ENCODE measurements at places on chromosomes 5 and 9. TPM values are rescaled to one million over a fixed set of nuclear protein-coding genes. Genes with fewer than 3 reads are reported as not detected.

Gene ZNF608
- total RNA-seq: not detected

Gene MACIR
- total RNA-seq: 5.6 TPM

Gene PTTG1
- 118 TPM for total RNA-seq

Gene RLN1
- total RNA-seq: 2.9 TPM

Gene MEIKIN
- 0.55 TPM for total RNA-seq

Gene CBY3
- total RNA-seq: 0.40 TPM

Gene ENTPD8
- total RNA-seq: not detected

DNA sequence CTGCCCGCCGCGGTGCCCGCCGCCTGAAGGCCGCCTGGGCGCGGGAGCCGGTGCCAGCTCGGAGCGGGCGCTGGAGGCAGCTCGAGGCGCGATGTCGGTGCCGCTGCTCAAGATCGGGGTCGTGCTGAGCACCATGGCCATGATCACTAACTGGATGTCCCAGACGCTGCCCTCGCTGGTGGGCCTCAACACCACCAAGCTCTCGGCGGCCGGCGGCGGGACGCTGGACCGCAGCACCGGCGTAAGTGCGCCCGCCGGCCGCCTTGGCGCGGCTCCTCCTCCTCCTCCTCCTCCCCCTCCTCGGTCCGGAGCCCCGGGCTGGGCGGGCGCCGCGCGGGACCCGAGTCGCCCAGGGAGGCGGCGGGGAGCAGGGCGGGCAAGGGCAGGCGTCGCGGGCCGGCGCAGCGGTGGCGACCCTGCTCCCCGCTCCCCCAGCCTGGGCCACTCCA lies 455 bp downstream of the OLFM1 start:
- no peak for DNase-seq

- DNase-seq: no peak
Measured at GRCh38 chr9:89922099-89922498, 317.3 kb downstream of the GADD45G start.

DNA sequence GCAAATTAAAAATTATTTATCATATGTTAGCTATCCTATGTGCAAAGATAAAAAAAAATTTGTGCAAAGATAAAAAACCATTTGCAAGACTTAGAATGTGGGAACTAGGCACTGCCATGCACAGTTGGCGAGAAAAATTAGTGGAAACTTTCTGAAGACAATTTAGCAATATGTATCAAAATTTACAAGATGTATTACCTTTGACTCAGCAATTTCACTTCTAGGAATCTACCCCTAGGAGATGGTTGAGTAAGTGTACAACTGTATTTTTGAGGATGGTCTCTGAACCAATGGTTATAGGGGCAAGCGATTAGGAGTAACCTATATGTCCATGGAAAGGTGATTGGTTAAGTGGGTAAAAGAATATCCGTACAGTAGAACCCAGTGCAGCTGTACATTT lies 88.9 kb downstream of the FGF1 start:
- no peak for DNase-seq

- no peak for DNase-seq
Measured at GRCh38 chr5:107598958-107599357, 71.8 kb downstream of the EFNA5 start.

DNA sequence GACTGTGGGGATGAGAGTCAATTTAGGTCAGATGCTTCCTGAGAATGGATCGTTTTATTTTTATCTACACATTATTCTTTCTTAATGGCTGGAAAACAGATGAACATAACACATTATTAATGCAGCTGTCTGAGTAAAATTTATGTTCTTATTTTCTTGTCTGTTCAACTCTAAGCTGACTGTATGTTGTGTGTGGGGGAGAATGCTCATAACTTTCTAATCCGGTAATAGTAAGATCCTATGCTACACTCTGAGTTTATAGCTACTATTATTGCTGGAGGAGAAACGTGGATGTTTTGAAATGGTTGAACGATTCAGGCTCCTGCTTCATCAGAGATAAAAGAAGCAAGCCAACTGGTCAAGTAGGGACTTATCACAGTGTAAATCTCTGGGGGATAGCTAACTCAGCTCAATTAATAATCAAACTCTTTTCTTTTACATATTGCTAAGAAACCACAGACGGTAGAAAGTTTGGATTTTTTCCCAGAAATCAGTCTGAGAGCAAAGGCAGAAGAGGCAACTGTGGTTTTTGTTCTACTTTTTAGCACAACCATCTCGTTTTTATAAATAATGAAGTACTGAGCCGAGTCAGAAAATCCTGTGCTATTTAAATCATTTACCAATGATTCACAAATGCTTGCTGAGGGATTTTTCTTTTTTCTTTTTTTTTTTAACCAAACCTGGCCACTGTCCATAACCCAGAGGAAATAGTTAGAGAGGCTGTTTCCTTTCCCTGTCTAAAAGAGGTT lies 265.0 kb upstream of the FAM174A start:
- no peak for DNase-seq

- no peak for DNase-seq
Measured at GRCh38 chr5:62299101-62299500, 6.9 kb upstream of the KIF2A start.

DNA sequence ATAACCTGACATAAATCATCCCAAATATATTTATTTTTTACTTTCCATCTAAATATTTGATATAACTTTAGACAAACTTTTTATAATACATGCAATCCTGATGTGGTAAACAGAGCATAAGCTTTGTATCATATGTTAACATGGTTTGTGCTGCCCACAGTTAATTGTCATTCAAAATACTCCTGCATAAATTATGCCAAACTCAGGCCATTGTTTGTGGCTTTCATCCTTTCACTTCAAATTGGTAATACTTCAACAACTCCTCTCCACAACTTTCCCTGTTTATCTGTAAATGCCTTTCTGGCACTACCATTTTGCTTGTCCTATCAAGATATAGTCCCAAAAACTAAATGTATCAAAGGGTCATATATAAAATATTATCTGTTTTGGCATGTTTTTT lies 586.7 kb downstream of the HINT1 start:
- no peak for DNase-seq

GRCh38 chr5:135379046-135379654 lies 19.9 kb downstream of the MACROH2A1 start:
- no peak for DNase-seq

GRCh38 chr9:128026773-128027541 lies 40.2 kb downstream of the NAIF1 start:
- DNase-seq: peak; percentile 64

DNA sequence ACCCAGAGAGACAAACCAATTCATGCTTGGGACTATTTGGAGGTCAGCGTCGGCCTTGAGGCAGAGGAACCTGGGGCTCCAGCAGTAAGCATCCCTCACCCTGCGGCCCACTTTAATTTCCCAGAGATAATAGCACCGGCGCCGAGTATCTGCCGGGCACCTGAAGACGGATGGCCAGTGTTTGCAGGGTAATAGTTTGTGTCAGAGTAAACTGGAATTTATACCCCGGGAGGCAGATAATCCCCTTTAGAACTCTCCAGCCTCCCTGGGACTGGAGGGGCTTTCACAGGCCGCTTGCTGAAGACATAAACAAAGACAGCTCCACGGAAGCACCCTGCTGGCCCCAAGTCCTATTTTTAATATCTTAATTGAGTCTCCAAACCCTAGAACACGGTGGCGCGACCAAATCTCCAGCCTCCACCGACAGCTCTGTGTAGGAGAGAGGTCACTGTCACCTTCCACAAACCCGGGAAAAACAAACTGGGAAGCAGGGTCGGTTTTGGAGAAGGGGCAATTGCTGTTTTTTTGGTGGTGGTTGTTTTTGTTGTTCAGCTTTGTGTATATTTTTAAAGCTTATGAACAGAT lies 17.4 kb upstream of the FCN1 start:
- no peak for DNase-seq

- DNase-seq: no peak
Measured at GRCh38 chr5:174410716-174411478, 313.5 kb upstream of the MSX2 start.

DNA sequence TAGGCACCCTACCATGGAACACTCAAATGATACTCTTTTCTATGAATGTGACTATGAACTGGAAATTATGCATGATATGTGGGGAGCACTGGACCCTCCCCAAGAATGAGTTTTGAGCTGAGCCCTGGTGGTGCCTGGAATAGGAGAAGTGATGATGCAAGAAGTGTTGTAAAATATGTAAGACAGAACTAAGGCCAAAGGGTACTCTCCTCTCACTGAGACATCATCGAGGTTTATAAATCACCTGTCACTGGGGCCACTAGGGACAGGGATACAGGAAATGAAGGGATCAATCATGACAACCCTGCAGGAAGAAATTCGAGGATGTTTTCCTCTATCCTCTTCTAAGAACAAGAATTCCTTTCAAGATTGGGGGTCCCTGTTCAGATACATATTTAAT lies 45.4 kb downstream of the PCSK1 start:
- no peak for DNase-seq

- DNase-seq: no peak
Measured at GRCh38 chr5:74352256-74352655, 288.3 kb downstream of the ENC1 start.

DNA sequence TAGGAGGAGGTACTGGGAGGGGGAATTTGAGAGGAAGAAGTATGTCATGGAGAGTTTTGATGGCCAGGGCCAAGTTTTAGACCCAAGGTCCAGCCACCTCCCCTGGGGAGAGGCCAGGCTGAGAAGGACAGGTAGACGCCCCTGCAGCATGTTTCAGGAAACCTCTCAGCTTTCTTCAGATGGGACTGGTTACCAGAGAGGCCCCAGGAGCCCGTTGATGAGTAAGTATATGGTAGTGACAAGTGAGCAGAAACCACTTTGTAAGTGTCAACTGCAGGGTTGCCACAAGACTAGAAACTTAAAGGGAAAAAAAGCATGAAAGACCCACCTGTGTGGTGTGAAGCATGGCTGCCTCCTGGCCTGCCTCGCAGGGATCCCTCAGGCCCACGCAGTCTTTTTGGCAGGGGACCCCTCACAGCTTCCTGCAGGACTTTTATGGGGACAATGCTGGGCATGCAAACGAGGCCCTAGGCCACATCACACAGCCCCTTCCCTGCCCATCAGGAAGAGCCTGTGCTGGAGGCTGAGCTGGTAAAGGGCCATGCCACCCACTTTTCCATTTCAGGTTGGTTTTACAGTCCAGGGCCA lies 255.9 kb downstream of the FSTL4 start:
- DNase-seq: no peak

- no peak for DNase-seq
Measured at GRCh38 chr5:79487251-79487650, 26.7 kb downstream of the HOMER1 start.

DNA sequence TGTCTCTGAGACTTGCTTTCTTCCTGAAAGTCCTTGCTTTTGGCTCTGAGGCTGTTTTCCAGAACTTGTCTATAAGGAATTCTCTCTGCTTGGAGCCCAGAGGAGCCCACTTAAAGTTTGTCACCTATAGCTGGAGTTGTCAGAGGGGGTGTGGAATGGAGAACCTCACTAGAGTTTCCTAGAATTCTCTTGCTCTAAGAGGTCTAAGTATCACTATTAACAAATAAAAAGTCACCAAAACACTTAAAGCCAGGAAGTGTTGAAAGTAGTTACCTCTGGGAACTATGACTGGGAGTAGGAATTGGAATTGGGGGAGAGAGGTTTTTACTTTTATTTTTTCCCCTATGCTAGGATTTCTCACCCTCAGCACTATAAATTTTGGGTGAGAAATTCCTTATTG lies 15.0 kb downstream of the SIT1 start:
- DNase-seq: no peak

- DNase-seq: no peak
Measured at GRCh38 chr5:116476897-116477537, 97.6 kb downstream of the SEMA6A start.

DNA sequence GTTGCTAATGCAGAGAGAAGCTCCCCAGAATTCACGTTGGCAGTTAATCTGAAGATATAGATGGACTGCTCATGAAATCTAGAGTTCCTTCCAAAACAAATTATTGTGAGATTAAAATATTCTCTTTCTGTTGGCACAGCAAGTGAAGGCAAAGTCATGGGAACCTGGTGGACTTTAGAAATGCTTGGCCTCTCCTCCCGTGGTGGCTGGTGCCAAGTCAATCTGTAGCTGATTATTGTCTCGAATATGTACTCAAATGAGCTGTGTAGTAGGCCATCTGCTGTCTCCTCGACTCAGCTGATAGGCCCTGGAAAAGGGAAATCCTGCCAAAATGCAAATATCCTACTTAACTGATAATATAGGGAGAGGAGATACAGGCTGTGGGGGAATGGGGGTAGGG lies 69.3 kb downstream of the DAPK1 start:
- no peak for DNase-seq

GRCh38 chr9:115694991-115695390 lies 458.6 kb upstream of the PAPPA start:
- DNase-seq: no peak

DNA sequence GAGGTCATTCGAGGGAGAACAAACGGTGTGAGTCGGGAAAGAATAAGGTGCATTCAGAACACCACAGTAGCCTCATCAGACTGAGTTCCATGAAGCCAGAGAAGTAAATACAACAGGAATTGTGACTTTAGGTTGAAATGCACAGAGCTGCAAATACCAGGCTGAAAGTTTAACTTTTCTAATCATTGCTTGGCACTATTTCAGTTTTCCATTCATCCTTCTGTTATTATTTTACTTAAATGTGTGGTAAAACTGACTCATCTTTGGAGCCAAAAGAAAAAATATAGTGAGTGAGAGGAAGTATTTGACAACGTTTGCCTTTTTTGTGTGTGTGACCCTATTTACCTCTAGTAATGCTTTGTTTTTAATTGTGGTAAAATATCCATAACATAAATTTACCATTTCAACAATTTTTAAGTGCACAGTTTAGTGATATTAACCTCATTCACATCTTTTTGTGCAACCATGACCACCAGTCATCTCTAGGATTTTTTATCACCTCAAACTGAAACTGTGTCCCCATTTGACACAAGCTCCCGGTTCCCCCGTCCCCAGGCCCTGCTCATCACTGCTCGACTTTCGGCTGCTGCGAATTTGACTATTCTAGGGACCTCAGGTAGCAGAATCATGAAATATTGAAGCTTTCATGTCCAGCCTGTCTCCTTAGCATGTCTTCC lies 166.8 kb downstream of the HSD17B3 start:
- no peak for DNase-seq

- DNase-seq: no peak
Measured at GRCh38 chr5:138489683-138490061, 24.4 kb downstream of the EGR1 start.

DNA sequence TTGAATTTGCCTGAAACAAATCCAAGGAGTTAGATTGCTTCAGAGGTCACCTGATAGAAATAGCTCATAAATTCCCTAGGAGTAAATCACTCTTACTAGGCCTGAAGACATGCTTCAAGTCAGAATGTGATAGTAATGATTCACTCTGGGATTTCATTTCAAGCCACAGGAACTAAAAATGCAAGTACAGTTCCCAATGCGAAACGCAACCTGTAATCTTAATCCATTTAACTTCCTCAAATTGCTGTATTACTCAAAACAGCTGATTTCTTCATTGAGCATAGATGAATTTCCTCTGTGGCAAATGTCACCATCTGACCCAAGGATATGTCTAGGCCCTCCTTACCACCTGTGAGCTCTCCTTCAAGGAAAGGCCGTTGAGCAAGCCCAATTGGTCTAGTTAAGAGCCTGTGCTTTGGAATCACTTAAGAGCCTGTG lies 32.1 kb upstream of the IL6ST start:
- no peak for DNase-seq

All from activated naive CD8-positive, alpha-beta T cell treated with anti-CD3 and anti-CD28 coated beads, Interleukin-2, amount 10 ng/mL, durations not matched to agents 7 days and 5 days (primary cell).